Stimulated activated CD4-positive, alpha-beta T cell treated with anti-CD3 and anti-CD28 coated beads, Interleukin-12 subunit alpha, Interleukin-12 subunit beta, amount 100 ng/mL, for 48 hours (primary cell): ENCODE measurements at places on chromosomes 7 and 10.

DNA sequence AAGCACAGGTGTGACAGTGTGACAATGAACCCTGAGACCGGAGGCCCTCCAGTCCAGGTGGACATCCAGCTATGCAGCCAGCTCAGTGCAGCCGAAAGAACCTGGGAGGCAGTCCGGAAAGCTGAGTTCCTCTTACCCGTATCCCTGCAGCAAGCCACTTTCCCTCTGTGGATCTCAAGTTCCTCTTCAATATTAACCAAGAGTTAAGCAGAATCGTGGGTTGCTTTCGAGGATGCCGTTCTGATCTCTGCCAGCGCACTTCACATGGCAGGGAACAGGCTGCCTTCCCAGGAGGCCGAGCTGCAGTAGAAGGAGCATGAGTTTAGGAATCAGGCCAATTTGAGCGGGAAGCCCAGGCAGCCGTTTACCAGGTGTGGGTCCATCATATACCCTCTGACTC lies 591.6 kb downstream of the SDK1 start:
- DNase-seq = no peak

GRCh38 chr7:26372704-26373103 lies 81.0 kb downstream of the SNX10 start:
- DNase-seq = no peak

DNA sequence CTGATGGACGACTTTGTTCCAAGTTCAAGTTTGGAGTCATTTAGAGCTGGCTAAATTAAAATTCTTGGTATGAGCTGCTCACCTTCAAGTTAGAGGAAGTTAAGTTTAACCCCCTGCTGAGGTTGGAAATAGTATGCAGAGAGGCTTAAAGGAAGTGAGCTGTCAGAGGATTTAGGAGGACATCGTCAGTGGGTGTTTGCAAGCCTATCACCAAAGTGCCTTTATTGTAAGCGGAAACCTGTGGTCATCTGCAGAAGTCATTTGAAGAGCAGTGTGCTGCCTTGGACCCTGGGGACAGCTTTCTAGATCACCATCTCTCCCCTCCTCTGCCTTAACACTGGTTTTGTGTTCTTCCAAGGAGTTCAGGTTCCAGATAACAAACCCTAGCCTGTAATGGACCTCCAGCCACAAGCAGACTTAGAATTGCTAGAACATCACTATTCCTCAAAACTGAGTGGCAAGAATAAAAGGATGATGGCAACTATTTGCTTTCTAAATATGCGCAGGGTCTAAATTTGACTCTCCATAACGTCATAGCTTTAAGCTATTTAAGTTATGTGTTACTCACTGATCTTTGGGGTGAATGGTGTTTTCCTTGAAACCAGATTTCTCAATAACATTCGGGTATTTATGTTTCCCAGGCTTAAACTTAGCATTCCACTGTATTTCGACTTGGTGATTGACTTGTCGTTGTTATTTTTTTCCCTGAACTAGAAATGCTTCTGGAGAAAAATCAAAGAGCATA lies 93.4 kb downstream of the SLC39A12 start:
- DNase-seq = no peak

DNA sequence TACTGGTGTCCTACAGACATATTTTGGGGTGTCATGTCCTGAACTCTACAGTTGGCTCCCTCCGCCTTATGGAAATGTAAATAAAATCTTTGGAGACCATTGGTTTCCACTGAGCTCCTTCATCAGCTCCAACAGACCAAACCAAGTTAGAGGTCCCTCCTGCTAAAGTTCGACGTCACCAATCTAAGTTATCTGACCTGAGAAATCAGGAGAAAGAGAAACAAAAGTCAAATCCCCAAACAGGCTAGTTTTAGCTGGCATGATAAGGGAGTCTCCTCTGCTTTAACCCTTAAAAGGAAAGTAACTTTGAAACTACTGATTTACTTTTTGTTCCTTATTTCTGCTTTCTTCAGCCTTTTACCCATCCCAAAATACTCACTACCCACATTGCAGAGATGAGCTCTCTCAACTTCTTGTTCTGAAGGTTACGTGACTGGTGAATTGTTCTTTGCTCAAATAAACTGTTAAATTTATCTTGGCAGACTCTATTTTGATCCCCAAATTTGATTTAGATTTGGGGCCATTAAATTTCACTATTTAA lies 39.9 kb downstream of the AVL9 start:
- DNase-seq = no peak

DNA sequence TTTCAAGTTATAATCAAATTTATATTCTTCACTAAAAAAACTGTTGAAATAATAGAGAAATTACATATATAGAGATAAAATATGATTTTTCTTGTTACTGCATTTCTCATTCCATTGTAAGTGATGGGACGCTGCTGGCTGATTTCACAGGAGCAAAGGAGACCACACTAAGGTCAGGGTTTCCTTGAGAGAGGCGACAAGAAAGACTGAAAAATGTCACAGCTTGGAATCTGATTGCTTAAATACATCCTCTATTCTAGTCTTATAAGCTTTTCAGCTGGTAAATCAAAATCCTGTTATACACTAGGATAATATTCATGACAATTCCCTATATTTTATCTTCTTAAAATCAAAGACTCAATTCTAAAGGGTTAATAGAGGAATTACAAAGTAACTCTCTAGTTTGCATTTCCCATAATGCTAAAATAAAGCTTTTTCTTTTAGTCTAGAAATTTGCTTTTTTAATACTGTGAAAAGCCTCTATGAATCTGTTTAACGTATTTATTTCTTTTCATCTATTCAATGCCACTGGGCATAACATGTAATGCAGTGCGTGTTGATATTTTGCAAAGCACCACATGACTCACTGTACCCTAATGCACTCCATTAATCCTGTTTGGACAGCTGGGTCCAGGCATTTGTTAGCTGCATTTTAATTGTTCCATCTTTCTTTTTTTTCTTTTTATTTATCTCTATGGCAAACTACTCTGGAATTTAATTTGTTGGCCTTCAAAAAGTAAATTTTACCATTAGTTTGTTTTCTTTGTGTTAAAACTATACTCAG lies 81.7 kb downstream of the RNF32 start:
- no peak for DNase-seq

DNA sequence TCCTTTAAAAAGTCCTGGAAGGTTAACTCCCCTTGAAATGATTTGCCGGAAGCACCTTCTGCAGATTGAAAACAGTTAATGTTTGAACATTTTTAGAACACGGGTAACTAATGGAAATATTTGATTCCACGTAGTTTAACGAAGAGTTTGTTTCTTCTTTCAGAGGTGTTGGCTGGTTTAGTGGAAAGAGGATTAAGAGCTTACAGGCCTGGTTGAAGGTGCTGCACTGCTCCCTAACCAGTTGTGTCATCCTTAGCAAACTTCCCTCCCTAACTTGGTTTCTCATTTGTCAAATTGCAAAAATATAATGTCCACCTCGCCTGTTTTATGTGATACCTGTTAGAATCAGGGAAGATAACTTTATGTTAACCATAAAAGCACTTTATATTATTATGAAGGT lies 243.0 kb upstream of the FZD8 start:
- no peak for DNase-seq
